ENCODE measurements at places on chromosomes 1 and 21. TPM values are rescaled to one million over a fixed set of nuclear protein-coding genes. Genes with fewer than 3 reads are reported as not detected.

The VWA5B1 gene
- total RNA-seq: not detected

The LCA5L gene
- 0.23 TPM for total RNA-seq

GRCh38 chr1:22551591-22551990 lies 11.7 kb upstream of the EPHA8 start:
- DNase-seq: no peak

DNA sequence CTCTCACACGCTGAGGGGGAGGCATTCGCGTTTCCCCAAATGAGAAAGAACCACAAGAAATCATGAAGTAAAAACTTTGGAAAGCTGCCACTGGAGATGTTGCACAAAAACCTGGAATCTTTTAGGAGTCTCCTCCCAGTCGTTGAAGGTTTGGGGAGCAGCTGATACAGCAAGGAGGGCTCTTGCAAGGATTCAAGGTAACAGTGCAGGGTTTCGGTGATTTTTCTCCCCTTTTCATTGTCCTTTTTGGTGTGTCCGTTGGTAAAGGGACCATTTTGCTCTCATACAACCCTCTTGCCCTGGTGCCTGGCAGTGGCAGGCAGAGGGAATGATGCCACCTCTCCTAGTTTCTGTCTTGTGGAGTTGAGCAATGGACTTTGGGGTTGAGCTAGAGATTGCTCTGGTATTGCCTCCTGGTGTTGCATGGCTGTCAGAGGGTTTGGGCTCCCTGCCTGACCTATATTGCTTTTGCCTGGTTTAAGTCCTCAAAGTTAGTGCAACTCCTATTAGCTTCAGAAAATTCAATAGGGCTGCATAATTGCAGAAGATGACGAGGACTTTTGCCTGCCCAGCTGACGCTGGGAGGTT lies 872 bp downstream of the BRINP2 start:
- DNase-seq: no peak

DNA sequence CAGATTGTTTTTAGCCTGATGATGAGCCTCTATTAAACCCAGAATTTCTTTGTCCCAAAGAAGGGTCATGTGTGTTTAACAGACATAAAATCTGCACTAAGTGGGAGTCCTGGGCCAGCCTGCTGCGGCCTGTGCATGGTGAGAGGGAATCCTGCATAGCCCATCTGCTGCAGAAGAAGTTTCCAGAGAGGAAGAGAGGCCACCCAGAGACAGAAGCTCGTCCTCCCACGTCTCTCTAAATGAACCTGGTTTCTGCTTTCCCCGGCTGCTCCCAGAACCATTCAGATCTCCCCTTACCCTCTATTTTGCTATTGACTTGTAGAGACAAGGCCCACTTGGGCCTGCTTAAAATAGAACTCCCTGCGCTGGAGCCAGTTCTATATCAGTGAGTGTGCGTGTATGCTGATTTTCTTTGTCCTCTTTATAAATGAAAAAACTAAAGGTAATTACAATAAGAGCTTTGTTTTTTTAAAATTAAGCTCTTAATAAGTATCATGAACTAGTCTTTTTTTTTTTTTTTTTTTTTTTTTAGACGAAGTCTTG lies 142.8 kb upstream of the RAB4A start:
- DNase-seq: no peak

Data from naive thymus-derived CD8-positive, alpha-beta T cell (primary cell).